ENCODE measurements at places on chromosomes 4 and X.

GRCh38 chr4:158176108-158176507 lies 3.3 kb upstream of the GASK1B start:
- DNase-seq, result no peak

- DNase-seq, result no peak
Observed at GRCh38 chr4:1711055-1711570, 1.0 kb downstream of the SLBP start.

- DNase-seq, result no peak
Observed at GRCh38 chr4:119984996-119985395, 81.7 kb downstream of the MAD2L1 start.

GRCh38 chr4:164239976-164240375 lies 514.0 kb upstream of the SMIM31 start:
- no peak for DNase-seq

GRCh38 chrX:154376774-154377173 lies 2.3 kb upstream of the EMD start:
- no peak for DNase-seq

- DNase-seq, result no peak
Observed at GRCh38 chr4:77209936-77210335, 52.9 kb downstream of the CCNG2 start.

DNA sequence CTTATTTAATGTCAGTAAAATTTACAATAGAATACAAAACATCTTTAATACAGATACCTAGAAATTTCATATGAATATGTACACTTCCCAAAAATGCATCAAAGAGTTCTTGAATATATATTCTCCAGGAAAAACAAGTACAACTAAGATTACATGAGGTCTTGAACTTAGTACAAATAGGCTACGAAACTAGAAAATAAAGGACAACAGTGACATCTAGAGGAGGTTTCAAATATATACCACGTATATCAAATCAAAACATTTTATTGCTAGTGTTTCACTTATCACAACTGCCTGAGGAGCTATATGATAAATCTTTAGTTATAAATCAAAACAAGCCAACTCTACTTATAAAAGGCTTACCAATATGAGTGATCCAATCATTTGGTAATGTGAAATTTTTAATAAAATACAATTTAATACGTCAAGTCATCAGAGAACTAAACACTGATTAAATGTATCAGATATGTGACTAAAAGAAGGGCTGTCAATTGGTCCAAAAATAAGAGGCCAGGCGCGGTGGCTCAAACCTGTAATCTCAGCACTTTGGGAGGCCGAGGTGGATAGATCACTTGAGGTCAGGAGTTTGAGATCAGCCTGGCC lies 36.6 kb downstream of the ANAPC10 start:
- DNase-seq, result no peak

- no peak for DNase-seq
Observed at GRCh38 chr4:14399848-14400247, 602.4 kb upstream of the CPEB2 start.

GRCh38 chrX:18691431-18691830 lies 16.0 kb upstream of the PPEF1 start:
- no peak for DNase-seq

DNA sequence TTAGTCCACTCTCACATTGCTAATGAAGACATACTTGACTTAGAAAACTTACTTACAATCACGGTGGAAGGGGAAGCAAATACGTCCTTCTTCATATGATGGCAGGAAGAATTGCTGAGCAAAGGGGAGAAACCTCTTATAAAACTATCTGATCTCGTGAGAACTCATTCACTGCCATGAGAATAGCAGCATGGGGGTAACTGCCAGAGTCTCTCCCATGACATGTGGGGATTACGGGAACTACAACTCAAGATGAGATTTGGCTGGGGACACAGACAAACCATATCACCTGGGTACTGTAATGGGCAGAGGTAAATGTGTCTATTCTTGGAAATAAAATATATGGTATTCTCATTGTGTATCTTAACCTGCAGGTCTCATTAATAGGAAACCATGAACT lies 711.6 kb upstream of the GRID2 start:
- no peak for DNase-seq

GRCh38 chr4:6233929-6234328 lies 33.6 kb upstream of the JAKMIP1 start:
- DNase-seq, result no peak

- DNase-seq, result no peak
Observed at GRCh38 chr4:182729516-182729915, 187.7 kb downstream of the DCTD start.

GRCh38 chrX:139554991-139555675 lies 24.6 kb downstream of the F9 start:
- DNase-seq, result no peak

DNA sequence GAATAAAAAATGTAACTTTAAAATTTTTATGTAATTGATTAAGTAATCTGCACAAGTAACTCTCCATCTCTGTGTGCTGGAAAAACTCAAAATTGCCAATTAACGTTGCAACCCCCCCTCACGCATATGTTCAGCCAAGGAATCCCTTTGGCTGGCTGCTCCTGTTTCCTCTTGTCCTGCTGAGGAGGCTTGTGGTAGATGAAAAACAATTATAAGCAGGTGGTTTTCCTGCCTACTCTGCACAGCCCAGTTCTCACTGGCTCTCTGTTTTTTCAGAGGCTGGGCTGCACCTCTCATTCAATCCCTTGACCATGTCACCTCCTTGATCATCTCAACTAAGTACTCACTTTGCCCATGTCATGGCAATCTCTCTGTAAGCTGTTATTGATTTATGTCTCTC lies 1068.4 kb downstream of the ARAP2 start:
- no peak for DNase-seq

- no peak for DNase-seq
Observed at GRCh38 chr4:151991001-151991883, 230.4 kb upstream of the GATB start.

- DNase-seq, result no peak
Observed at GRCh38 chr4:94253036-94253435, 45.4 kb downstream of the SMARCAD1 start.

- DNase-seq, result no peak
Observed at GRCh38 chrX:149002320-149002719, 501.9 kb downstream of the AFF2 start.

- DNase-seq, result no peak
Observed at GRCh38 chr4:127623797-127624083, 9.0 kb upstream of the INTU start.

- DNase-seq, result no peak
Observed at GRCh38 chr4:5710961-5711478, at the start of gene EVC. Gene EVC, plus strand, starts transcription at chr4:5711201. Its CDS starts 180 bp downstream, at chr4:5711381.

GRCh38 chr4:161457311-161457710 lies 706.5 kb downstream of the FSTL5 start:
- no peak for DNase-seq

GRCh38 chr4:177485528-177485927 lies 43.3 kb upstream of the AGA start:
- no peak for DNase-seq

DNA sequence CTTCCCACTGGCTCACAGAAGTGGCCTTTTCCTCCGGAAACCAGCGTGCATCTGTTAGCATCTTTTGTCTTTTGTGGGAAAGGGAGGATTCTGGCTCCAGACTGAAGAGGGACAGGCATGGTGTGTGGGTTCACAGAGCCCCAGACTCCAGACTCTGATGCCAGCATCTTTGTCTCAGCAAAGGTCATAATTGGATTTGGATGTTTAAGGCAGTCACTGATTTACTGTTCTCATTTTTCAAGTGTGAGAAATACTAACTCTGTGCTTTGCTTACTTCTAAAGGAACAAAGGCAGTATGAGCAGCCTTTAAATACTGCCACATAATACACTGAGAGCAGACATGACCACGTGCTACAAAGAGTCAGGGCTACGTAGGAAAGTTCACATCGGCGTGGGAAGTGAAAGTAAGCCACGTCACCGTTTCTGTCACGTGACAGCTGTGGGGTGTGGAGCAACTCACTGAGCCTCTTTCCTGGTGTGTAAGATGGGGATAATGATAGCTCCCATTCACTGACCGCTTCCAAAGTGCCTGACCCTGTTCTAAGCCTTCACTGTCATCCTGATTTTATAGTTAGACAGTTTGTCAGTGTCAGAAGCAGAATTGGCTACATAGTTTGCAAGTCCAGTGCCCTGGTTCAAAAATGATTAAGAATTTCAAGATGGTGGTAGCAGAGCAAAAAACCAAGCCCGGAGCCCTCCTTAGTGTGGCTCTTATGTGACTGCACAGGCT lies 24.8 kb upstream of the TMSB4X start:
- DNase-seq, result peak; percentile 77

GRCh38 chrX:74924449-74925224 lies 615 bp downstream of the NEXMIF start:
- DNase-seq, result no peak

GRCh38 chr4:176274441-176274840 lies 5.4 kb upstream of the ASB5 start:
- DNase-seq, result no peak

GRCh38 chrX:31808357-31808756 lies 736.5 kb upstream of the FTHL17 start:
- DNase-seq, result no peak

- no peak for DNase-seq
Observed at GRCh38 chr4:126727461-126727860, 905.3 kb upstream of the INTU start.

DNA sequence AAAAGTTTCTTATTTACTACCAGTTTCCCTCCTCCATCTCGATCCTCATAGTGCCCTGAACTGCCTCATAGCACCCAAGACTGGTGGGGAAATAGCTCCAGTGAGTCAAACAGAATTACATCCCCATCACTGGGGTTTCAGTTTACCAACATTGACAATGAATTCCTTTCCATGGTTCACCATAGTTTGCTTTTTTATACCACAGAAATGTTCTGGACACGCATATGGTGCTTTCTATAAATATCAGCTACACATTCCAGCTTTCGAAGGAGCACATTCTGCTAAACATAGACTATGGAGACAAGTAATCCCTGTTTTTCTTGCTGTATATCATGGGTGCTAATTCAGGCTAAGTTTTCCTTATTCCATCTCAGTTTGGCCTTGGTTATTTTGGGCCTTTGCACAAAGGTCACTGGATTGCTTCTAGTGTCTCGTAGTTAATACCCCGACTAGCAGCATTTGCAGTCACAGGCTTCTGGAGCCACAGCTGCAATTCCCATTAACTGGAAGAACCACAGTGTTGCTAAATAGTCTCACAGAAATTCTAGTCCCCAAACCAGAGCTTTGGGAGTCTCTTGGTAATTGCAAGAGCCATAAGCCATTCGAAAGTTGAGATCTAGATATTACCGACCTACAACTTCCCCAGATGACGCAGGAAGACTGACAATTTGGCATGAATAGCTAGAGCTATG lies 53.4 kb upstream of the TRPC3 start:
- DNase-seq, result no peak

DNA sequence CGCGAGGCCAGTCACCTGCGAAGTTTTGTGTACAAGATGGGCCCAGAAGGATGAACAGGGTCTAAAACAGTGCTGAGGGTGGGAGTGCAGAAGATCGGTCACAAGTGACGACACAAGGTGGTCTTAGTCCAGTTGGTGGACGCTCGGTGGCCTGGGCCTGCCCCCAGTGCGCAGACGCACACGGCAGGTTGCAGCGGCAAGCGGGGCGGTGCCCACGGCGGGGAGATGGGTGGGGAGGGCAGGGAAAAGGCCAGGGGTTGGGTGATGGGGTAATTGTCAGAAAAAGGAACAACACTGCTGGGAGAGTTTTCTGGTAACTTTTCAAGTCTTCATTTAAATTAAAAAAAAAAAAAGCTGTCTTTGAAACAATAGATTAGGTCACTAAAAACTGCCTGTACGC lies 1.0 kb upstream of the PRDX4 start:
- DNase-seq, result no peak

DNA sequence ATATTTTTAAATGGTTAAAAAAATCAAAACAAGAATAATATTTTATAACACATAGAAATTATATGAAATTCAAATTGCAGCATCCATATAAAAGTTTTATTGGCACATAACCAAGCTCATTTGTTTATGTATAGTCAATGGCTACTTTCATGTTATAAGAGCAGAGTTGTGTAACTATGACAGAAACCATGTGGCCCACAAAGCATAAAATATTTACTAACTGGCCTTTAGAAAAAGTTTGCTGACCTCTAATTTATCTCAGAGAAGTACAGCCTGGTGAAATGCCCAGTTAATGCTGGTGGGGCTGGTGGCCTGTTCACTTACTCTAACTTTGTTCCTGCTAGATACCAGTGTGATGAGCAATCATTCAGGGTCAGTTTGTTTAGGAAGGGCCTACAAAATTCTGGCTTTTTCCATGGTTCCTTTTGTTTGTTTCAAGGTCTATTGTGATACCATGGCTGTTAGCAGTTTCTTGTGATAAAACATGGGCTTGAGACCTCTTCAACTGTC lies 104.6 kb downstream of the PPP1R2C start:
- DNase-seq, result no peak

DNA sequence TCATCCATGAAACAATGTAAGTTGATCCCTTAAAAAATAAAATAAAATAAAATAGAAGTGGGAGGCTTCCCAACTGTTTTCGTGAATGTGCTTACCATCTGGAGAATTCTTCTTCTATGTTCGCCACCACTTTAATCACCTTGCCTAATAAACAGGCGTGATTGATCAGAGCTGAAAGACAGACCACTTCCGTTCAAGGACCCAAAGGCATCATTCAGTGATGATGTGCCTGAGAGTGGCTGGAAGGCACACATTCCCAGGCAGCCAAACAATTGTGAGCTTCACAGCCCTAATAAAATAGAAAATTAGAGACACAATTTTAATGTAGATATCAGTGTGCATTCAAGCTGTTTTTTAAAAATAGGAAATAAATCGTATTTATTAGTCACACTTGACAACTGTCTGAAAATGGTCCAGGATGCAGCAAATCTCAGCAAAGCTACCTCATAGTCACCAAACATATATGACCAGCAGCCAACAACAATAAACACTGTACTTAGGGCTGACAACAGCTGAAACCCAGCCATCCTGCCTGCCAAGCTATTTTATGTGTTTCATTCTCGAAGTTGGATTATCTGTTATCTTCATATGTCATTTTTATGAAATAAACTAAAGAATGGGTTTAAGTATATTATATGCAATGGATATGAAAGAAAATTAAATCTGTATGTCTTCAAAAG lies 163.2 kb upstream of the FAM9B start:
- no peak for DNase-seq

Measured in activated CD8-positive, alpha-beta memory T cell treated with anti-CD3 and anti-CD28 coated beads for 4 hours (primary cell).